NCI-H1048 (cell line): ENCODE measurements at places on chromosomes 2 and 18.

GRCh38 chr2:120803764-120804335 lies 68.2 kb downstream of the GLI2 start:
- no peak for DNase-seq

DNA sequence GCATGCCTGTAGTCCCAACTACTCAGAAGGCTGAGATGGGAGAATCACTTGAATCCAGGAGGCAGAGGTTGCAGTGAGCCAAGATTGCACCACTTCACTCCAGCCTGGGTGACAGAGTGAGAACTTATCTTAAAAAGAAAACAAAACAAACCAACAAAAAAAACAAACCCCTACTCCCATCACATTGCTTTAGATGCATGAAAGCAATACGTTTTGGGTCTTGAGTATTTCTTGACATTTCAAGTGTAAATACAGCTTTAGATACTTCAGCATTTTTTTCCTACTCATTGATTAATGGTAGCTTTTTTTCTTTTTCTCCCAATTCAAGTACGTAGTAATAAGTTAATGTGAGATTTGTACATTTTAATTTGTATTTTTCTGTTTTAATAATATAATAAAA lies 20.3 kb downstream of the RASGRP3 start:
- DNase-seq = no peak

GRCh38 chr2:10903861-10904210 lies 7.9 kb upstream of the KCNF1 start:
- no peak for DNase-seq

DNA sequence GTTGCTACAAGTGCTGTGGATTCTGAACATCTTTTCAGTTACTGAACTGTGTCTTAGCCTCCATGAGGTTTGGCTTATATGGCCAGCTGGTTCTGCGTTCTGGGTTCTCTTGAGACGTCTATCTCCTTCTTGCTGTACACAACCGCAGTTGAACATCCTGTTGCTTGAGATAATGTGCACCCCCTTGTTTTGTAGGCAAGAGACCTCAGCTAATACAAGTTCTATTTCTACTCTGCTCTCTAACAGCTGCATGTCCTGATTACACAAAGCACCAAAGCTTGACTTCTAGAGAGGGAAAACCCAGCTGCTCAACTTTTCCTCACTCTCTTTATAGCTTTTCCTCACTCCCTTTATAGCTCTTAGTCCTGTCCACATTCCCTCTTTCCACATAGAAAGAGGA lies 176.0 kb downstream of the LTBP1 start:
- no peak for DNase-seq

DNA sequence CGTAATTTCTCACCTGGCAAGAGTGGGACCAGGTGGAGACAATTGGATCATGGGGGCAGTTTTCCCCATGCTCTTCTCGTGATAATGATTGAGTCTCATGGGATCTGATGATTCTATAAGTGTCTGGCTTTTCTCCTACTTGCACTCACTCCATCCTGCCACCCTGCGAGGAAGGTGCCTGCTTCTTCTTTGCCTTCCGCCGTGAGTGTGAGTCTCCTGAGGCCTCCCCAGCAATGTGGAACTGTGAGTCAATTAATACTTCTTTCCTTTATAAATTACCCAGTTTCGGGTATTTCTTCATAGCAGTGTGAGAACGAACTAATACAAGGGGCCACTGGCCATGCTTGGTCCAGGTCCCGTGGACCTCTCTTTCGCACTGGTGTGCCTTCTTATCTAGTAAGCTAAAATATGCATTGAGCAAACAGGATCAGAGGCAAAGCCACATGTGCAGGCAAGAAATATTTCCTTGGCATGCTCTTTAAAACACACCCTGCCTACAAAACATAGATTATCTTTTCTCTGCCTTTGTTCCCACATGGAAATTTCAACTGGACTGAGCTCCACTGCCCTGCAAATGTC lies 821.1 kb downstream of the TRIB2 start:
- no peak for DNase-seq

- DNase-seq = no peak
These were observed 71.4 kb downstream of the KCNF1 start for GRCh38 chr2:10982931-10983701.

- no peak for DNase-seq
These were observed 104.1 kb upstream of the FZD5 start for GRCh38 chr2:207873794-207874193.

- DNase-seq = no peak
These were observed 435.1 kb downstream of the MTX2 start for GRCh38 chr2:176704282-176704858.

GRCh38 chr2:232626584-232626983 lies 6.8 kb upstream of the EFHD1 start:
- no peak for DNase-seq

DNA sequence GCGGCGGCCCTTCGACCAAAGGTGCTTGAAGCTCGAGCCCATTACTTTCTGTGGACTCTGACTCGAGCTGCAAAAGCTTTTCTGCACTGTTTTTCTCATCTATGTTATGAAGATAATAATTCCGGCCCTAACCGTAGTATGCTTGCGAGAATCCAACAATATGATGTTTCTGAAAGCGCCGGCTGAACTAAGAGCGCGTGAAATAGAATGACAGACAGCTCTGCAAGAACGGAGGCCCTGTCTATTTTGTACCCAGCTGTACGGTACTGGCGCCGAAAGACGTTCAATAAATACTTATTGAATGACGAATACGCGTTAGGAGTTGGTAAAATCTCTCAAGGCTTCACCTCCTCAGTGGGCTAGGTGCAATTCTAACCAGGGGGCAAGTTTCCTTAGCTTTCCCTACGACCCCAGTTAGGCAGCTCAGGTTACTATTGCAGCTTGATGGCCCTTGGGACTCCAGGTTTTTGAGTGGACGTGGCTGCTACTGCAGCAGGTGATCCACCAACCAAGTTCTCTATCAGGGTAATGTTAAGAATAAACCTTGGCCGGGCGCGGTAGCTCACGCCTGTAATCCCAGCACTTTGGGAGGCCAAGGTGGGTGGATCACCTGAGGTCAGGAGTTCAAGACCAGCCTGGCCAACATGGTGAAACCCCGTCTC lies 570 bp downstream of the SCRN3 start:
- no peak for DNase-seq

DNA sequence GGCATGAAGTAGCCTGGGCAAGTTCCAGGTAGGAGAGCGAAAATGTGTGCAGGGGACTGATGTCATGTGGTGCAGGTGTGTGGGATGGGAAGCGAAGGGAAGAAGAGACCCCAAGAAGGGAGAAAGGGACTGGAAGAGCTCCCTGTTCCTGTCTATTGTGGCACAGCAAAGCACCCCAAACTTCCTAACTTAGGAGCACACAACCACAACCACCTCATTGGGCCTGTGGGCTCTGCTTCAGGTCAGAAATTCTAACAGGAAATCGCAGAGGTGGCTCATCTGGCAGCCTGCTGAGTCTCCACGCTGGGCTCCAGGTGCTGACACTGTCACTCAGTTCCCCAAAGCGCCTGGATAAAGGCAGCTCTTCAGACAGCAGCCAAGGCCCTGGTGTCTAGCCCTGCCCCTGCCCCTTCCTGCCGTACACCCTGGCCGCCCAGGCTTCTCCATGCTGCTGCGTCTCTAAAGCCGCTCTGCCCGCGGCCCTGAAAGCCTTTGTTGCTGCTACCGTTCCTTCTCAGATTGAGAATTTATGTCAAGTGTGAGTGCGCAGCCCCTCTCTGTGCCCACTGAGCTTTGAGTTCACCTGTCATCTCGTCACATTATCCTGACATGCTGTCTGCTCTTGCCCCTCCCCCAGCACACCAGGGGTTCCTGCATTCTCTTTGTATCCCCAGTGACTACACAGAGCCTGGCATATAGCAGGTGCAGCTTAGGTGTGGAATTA lies 140.2 kb upstream of the BCL2L11 start:
- no peak for DNase-seq

GRCh38 chr2:26820932-26821331 lies 27.0 kb upstream of the DPYSL5 start:
- no peak for DNase-seq

GRCh38 chr18:78890388-78890787 lies 89.2 kb upstream of the SALL3 start:
- DNase-seq = no peak
